Umbilical cord (tissue), 2 donors: ENCODE measurements at places on chromosomes 6 and 20. TPM values are rescaled to one million over a fixed set of nuclear protein-coding genes. Genes with fewer than 3 reads are reported as not detected.

The BPIFB1 gene
- 1.4 TPM for total RNA-seq

The CALHM4 gene
- total RNA-seq, result 2.4 TPM

The TAF11 gene
- total RNA-seq, result 23.8 TPM

The SPAG4 gene
- 15.6 TPM for total RNA-seq

The PKHD1 gene
- 1.7 TPM for total RNA-seq
